LoVo (cell line): ENCODE measurements at places on chromosomes 2 and 18.

DNA sequence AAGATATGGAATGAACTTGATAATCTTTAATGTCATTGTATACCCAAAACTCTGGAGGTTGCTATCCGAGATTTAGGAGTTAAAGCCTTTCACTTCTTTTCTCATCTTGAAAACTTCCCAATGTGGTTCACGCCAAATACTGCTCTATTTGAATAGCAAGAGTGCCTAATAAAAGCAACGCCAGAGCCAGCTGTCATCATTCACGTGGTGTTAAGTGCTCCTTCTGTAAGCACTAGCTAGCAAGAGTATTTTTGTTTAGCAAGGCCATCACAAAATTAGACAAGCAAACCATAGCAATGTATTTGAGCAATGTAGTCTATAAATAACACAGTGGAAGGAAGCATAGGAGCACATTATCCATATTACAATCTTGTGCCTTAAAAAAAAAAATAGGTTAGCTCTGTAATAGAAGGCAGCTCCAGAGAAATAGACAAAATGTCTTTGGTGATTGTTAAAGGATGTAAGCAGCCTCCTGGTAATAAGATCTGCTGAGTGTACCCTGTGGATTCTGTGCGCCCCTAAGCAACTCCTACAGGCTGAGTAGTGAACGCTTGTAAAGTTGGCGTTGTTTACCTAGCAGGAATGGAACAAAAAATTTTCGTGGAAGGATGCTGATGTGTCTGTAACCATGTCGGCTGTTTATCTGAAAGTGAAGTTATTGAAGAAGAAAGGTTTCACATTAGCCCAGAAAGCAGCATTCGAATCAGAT is 518.0 kb downstream of the CNTNAP5 start:
- no peak for DNase-seq

- no peak for DNase-seq
Measured at GRCh38 chr18:58533766-58534165, 95.1 kb downstream of the ALPK2 start.

DNA sequence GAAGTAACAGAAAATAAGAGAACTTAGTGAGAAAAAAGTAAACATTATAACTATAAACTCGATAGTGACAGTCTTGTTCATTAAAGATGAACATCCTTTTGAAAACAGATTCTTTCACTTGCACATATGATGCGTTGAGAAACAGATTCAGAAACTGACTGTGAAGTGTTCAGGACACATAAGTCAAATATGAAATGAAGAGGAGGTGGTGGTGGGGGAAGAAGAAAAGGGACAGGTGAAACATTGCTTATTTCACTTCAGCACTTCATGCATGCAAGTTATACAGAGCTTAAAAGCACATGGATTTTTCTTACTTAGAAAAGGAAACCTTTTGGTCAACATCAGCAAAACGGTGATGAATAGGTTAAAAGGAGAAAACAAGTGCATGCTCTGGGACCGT is 42.5 kb downstream of the STAT4 start:
- DNase-seq, result no peak

DNA sequence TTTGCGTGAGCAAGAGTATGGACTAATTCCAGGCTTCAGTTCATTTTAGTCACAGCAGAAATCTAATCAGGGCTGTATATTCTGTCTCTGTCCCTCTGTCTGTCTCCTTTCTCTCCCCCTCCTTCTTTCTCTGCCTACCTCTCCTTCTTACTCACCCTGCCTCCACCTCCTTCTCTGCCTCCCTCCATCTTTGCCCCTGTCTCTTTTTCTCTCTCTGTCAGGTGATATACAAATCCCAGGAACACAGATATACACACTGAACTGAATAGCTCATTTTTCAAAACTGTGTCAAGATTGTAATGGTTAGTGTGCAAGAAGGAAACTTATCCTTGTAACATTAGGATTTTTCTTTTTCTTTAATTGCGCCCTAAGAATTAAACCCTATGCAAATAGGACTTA is 32.5 kb downstream of the SLC8A1 start:
- DNase-seq, result no peak

GRCh38 chr2:237731663-237732062 is 66.9 kb upstream of the RBM44 start:
- DNase-seq, result peak; percentile 7

DNA sequence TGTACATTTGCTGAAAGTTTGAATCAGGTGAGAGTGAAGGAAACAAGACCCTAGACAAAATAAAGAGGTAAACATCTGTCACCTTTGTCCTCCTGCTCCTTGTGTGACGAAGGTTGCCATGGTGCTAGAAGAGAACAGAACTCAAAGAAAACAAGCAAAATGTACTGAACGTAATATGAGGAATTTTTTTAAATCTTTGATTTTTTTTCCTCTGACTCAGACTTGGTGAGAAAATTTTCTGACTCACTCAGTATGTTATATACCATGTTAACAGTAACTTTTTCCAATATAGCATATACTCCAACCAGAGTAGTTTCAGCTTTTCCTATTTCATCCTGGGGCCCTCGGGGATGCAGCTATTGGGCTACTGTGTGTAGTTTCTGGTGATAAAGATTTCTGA is 2114.6 kb upstream of the PIK3C3 start:
- no peak for DNase-seq
